Stimulated activated CD8-positive, alpha-beta memory T cell treated with anti-CD3 and anti-CD28 coated beads, Interleukin-4, amount 100 ng/mL, for 24 hours (primary cell): ENCODE measurements at places on chromosomes 11 and 22.

DNA sequence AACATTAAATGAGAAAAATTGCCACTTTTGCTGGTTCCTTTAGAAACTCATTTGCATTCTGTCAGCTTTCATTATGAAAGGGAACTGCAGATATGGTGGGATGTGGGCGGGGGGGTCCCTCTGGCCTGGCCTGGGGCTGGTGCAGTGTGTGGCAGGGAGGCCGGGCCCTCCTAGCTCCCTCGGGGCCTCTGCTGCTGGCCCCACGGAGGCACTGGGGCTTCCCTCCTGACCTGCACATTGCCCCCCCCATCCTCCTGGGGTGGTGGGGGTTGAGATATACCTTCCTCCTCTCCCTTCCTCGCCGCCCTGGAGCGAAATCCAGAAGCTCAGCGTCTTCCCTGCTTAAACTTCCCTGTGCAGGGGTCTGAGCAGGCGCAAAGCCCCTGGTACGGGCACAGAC lies 1005.9 kb downstream of the BRD1 start:
- no peak for DNase-seq

DNA sequence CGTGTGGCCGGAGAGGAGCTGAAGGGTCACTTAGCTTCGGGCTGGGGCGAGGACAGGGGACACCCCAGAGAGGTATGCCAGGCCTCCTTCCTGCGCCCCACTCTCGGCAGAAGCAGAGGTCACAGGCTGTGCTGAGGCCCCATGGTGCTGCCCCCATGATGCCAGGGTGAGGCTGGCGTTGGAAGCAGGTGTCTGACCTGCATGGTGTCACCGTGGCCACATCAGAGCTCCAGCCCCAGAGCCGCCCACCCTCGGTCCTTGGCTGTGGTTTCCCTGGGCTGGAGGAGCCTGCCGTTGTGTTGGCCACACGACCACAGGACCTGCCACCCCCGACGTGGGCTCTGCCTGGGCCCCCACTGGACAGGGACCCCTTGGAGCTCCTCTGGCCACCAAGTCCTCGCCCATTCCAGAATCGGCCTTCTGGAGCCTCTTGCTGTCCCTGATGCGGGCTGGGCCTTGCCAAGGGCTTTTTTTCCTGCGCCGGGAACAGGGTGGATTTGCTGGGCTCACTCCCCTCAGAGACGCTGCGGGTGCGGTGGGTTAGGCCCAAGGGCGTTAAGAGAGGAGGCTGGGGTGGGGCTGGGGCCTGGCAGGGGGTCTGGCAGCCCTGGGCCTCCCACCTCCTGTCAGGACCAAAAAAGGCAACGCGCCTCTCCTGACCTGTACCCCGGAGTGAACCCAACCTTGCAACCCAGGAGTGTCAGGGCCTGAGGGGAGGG lies 8.2 kb upstream of the TSSC4 start:
- no peak for DNase-seq

DNA sequence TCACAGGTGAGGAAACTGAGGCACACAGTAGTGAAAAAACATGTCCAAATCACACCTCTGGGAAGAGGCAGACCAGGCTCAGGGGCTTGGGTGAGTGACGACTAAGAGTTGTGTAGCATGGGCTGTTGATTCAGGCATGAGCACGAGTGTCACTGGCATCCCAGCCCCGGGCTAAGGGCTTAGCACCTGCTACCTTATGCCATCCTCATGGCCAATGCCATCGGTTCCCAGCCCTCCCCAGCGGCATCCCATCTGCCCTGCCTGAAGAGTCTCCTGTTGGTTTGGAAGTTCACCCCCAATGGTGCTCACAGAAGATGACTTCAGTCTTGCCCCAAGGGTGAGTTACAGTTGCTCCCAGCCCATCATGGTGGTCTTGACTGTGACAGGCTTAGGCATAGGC lies 22.4 kb downstream of the MB start:
- no peak for DNase-seq

- no peak for DNase-seq
Measured at GRCh38 chr11:13064593-13064992, 55.5 kb downstream of the RASSF10 start.

- DNase-seq = no peak
Measured at GRCh38 chr11:76674517-76675400, 4.2 kb upstream of the LRRC32 start.

DNA sequence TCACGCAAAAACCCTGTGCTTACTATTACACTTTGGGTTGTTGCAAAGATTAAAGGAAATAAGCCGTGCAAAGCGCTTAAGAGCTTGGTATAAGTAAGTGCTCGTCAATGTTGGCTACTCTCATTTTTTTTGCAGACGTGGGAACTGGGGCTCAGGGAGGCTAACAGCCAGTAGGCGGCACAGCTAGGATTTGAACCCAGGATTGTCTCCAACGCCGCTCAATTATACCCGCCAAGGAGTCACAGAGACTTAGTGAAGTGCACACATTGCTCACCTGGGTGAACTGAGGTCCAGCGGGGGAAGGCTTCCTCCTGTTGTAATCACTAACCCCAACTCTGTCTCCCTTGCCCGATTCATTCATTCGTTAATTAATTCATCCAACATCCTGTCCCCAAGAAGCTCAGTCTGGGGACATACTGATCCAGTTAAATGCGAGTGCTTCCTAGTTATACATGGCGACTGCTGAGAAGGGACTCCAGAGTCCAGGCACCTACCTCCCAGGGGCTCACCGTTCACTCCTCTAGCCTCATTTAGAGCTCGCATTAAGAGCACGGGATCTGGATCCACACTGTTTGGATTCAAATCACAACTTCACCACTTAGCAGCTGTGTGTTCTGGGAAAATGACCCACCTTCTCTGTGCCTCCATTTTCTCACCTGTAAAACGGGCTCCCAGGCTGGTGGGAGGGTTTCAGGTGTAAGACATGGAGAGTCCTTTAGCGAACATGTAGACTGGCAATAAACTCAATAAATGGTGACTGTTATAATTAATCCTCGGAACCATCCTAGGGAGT lies 838 bp upstream of the MTFP1 start:
- DNase-seq = no peak

DNA sequence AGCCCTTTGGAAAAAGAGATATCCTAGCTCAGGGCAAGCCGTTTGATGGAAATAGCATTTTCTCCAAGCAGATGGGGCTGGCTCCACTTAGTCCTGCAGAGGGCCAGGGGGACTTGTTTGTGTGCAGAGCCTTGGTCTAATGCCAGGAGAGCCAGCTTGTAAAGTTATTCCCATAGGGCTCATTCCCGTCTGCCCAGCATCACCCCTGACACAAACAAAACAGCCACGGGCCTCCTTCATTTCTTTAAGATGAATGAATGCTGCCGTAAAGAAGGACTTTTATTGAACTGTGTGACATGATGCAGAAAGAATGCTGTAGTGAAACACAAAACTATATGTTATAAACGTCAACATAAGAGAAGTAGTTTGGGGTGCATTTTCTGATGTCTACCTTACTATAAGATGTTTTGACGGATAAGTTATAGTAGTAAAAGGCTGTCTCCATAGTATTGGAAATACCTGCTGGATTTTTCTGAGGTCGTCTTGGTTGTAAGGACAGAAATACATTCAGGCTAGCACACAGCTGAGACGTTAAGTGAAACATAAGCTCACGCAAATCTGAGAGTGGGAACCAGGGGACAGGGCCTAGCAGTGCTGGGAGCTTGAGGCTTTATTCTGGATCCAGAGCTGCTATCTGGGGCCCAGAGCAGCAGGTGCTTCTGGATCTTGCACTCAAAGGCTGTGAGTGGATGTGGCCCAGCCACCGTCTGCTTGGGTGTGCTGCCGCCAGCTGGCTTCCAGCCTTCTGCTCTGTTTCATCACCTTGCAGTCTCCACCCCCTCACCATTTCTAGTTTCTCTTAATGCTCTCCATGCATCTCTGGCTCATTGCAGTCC lies 53.3 kb downstream of the NCAM1 start:
- no peak for DNase-seq

GRCh38 chr11:112440518-112440917 lies 179.9 kb upstream of the PLET1 start:
- no peak for DNase-seq

DNA sequence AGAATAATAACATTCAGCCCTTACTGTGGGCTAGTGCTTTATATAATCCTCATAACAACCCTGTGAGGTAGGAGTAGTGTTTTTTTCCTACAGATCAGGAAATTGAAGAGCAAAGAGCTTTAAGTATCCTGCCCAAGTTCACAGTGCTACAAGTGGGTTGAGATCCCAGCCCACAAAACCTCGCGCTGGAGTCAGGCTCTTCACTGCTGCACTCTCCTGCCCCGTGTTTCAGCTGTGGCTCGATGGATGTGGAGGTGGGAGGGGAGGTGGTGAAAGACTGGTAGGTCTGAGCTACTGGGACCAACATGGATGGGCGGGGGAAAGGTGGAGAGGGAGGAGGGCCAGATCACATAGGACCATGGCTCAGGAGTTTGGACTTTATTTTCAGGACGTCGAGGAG lies 6.1 kb downstream of the ZNF408 start:
- no peak for DNase-seq

GRCh38 chr22:32744176-32744959 lies 57.1 kb upstream of the TIMP3 start:
- DNase-seq = no peak

GRCh38 chr22:35892192-35892591 lies 136.4 kb downstream of the RBFOX2 start:
- DNase-seq = no peak

- DNase-seq = no peak
Measured at GRCh38 chr11:132080127-132080526, 709.7 kb downstream of the NTM start.

DNA sequence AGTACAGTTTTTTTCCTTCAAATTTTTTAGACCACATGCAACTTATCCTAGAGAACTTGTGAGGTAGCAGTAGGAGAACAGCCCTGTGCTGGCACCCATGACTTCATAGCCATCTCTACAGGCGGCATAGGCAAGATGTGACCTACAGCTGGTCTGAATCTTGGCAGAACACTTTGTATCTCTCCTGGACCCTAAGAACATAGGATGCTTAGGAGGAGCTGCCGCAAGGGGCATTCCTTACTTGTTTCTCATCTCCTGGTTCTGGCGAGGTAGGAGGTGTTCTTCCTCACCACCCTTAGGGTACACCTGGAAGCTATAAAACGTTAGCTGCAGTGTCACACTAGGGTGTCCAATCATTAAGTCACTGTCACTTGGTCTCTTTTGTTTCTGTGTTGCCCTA lies 16.4 kb downstream of the CWC15 start:
- DNase-seq = no peak

DNA sequence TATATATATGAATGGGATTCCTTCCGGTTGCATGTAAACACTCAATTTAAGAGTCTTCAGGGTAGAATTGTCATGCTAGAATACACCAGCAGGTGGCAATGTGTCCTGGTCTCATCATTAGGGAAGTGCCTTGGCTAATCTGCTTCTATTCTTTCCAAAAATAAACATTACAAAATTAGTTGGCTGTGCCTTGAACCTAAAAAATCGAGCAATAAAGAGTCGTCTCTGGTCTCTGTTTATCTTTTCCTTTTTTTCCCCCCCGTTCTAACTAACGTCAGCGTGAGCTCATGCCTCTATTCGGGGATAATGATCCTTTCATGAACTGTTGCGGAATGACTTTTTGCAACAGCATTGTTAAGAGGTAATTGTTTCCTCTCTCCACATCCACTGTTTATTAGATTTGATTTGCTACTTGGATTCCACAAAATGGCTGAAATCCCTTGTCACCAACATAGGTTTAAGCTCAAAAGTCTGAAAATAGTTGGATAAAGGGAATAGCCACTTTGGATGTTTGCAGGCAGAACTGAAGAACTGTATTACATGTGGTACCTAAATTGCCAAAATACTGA lies 1.2 kb upstream of the ARHGEF12 start:
- no peak for DNase-seq

- DNase-seq = no peak
Measured at GRCh38 chr11:100855466-100856067, 168.5 kb downstream of the ARHGAP42 start.

DNA sequence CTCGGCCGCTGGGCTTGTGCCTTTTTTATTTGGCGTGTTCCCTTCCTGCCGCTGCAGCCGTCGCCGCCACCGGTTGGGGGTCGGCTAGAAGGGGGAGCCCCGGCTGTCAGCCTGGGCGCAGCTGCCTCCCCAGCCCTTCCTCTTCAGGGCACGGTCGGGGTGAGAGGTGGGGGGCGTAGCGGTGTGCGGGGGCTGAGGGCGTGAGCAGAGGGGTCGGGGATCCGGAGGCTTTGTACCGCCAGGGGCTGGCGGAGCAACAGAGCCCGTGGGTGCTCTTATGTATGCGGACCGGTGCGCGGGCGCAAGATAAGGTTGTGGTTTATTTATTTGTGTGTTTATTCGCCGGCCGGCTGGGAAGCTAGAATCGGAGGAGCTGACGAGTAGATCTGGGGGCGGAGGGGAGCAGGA lies 477 bp downstream of the ZBTB16 start:
- DNase-seq = no peak

DNA sequence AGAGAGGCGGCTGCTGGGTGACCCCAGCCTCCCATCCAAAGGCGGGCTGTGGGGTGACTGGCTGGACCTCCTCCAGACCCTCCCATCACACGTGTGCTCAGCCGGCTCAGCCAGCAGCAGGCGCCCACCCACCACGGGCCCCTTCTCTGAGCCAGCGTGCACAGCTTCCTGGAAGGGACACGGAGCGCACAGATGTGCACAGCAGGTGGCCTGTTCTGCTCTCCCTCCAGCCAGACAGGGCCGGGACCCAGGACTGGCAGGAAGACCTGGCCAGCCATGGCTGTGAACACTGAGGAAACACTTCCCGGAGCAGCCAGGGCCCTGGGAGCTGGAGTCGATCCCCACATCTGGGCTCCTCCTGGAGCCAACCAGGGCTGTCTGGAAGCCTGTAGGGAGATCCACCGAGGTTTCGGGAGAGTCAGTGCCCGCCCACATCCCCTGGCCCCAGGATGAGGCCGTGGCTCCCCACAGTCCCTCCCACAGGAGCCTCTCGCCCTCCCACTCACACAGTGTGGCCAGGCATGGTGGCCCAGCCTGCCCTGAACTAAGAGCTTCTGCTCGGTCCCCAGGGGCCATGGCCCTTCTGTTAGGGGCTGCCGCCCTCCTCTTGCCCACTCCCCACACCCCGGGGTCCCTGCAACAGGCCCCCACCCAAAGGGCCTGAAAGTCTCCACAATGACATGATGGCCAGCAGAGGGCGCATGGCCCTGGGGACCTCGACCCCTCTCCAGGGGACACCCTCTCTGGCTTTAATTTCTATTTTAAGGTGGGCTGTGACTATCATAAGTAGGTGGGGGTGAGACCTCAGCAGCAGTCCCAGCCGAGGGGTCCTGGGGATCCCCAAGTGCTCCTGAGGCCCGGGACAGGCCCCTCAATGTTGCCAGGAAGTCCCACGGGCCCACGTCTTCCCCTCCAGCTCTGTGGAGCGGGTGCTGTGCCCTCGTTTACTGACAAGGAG lies 90.6 kb upstream of the FGF3 start:
- DNase-seq = no peak

- DNase-seq = no peak
Measured at GRCh38 chr11:69381681-69382130, 87.8 kb downstream of the MYEOV start.
